ENCODE measurements at places on chromosomes 6 and 20.

GRCh38 chr6:36924131-36924530 is 30.4 kb upstream of the PI16 start:
- no peak for DNase-seq

GRCh38 chr6:25107218-25107617 is 171.5 kb upstream of the RIPOR2 start:
- DNase-seq, result no peak

- DNase-seq, result no peak
Measured at GRCh38 chr6:75933387-75933975, 139.0 kb downstream of the IMPG1 start.

DNA sequence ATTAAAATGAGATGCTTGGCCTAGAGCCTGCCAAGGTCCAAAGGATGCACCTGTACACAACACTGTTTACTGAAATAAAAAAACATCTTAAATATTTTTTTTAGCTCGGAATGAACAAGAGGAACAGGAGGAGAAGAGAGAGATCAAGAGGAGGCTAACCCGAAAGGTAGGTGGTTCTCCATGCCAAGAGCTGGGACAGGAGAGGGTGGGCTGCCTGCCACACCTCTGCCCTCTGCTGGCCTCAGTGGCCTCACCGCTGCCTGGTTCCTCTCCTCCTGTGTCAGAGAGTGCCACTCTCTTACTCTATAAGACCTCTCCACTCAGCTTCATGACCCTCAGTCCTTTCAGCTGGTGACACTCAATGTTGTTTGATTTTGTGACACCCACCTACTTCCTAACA is 50.2 kb downstream of the TBC1D7 start:
- DNase-seq, result no peak

DNA sequence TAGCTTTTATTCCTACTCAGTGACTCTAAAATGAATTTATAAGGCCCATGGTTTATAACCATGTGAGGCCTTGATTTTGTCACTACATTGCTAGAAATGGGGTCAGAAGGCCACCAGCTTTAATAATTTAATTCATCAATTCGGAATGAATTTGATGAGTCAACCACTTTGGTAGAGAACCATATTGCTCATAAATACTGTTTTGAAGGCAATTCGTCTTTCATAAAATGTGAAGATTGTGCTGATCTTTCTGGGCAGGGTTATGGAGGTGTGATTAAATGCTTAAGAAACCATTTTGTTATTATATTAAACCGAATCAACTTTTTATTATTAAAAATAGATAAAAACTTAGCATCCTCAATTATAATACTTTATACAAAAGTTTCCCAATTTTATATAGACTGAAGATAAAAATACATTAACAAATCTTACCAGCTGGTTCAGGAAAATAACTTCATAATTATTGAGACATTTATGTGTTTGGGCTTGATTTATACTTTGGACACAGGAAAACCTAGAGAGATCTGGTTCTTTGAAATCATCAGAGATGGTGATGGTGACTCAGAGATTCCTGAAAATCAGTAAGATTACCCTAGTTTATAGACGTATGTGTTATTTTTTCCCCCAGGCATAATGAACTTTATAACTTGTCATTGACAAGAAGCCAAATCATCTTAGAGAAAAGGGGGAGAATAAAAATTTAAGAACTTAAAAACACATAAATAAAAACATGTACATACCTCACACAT is 10.6 kb downstream of the HCRTR2 start:
- DNase-seq, result no peak

DNA sequence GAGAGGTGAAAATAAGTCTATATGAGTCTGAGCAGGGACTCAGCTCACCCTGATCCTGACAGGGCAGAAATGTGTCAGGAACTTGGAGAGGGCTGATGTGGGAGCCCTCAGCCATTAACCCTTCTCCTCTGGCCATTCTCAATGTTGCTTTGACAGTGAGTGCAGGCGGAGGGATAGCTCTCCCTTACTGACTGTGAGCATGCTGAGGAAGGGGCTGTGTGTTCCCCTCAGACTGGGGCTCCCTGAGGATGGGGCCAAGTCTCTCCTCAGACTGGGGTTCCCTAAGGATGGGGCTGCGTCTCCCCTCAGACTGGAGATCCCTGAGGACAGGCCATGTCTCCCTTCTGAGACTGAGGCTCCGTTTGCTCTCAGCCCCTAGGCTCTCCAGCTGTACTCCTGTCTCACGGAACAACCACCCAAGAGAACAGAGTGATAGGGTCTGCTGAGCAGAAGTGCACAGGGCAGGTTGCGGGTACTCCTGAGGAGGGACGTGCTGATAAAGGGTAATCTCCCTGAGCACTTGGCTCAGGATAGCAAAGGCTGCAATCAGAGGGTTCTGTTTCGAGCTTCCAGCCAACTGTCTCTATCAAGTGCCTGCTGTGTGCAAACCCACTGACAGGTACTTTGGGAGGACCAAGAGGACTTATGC is 141.0 kb downstream of the MRPL14 start:
- no peak for DNase-seq

Measured in activated T-helper 1 cell treated with anti-CD3 and anti-CD28 coated beads, Interleukin-2, amount 50 U/mL, for 16 hours (primary cell).